D721Med (cell line): ENCODE measurements at places on chromosomes 3 and 15.

DNA sequence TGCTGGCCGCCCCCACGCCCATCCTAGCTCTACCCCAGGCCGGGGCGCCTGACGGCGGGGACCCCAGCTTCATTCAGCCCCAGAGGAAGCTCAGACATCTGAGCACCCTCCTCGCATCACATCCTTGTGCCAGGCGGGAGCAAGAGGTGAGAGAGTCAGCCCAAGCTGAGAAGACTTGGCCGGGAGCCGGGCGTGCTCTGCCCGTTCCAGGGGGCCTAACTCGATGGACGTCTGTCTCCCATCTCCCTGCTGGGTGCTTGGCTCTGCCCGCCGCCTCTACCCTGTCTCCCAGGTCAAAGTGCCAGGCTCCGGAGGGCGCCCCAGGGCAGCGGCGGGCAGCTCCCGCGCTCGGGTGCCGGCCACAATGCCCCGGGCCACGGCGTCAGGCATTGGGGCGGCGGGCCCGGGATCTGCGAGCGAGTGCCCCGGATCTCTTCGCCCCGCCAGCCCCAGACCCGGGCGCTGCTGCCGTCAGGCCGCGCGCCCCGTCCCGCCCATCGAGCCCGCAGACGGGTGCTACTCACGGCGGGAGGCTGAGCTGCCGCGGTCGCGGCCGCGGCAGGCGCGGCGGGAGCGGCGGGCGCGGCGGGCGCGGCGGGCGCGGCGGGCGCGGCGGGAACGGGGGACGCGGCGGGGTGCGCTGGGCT is 388 bp downstream of the DAPK2 start:
- no peak for DNase-seq

DNA sequence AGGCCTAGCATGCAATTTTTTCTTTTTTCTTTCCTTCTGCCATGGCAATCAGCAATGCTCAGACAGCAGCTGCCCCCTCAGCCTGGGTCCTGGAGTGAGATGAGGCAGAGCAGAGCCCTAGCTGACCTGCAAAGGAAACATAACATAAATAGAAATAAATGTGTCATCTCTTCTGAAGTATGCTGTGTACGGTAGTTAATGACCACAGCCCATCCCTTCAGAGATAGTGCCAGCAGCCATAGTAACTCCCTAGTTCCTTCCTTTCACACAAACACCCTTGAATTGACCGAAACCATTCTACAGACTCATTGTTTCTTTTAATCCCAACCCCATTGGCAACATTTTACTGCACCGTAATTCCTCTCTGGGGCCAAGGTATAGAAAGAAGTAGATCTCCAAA is 8.4 kb upstream of the CD47 start:
- no peak for DNase-seq

GRCh38 chr15:27042646-27043045 is 71.7 kb downstream of the GABRG3 start:
- DNase-seq: no peak

GRCh38 chr15:61474796-61475195 is 245.7 kb upstream of the RORA start:
- no peak for DNase-seq
